MM.1S (cell line): ENCODE measurements at places on chromosomes 5 and 9.

GRCh38 chr5:90873033-90873517, 314.5 kb downstream of the ADGRV1 start:
- no peak overlapping the region for H3K27ac ChIP-seq
- DNase-seq, result no peak
- no peaks in the 10 kb centered on the region for H3K36me3 ChIP-seq
- H3K27me3 ChIP-seq, result no peaks in the 10 kb centered on the region
- no peak overlapping the region for H3K4me3 ChIP-seq
- no peaks in the 10 kb centered on the region for H3K4me1 ChIP-seq

- H3K27ac ChIP-seq, result no peak overlapping the region
- H3K4me1 ChIP-seq, result no peaks in the 10 kb centered on the region
- no peak for DNase-seq
- no peak overlapping the region for H3K4me3 ChIP-seq
Measured at GRCh38 chr5:81161012-81161601, 72.0 kb upstream of the CKMT2 start.

- H3K27ac ChIP-seq, result no peak overlapping the region
- no peaks in the 10 kb centered on the region for H3K27me3 ChIP-seq
- H3K4me1 ChIP-seq, result peaks cover 14% of the 10 kb centered on the region
- no peak overlapping the region for H3K4me3 ChIP-seq
- no peaks in the 10 kb centered on the region for H3K36me3 ChIP-seq
Measured at GRCh38 chr9:126991183-126991582, 76.6 kb downstream of the RALGPS1 start.

GRCh38 chr5:21792748-21793147, 1060.4 kb downstream of the CDH12 start:
- no peak overlapping the region for H3K4me3 ChIP-seq
- H3K27ac ChIP-seq, result no peak overlapping the region
- H3K36me3 ChIP-seq, result no peaks in the 10 kb centered on the region
- no peaks in the 10 kb centered on the region for H3K27me3 ChIP-seq
- no peaks in the 10 kb centered on the region for H3K4me1 ChIP-seq

GRCh38 chr5:14760548-14761002, 96.1 kb downstream of the OTULIN start:
- no peak overlapping the region for H3K27ac ChIP-seq
- H3K4me1 ChIP-seq, result no peaks in the 10 kb centered on the region
- no peaks in the 10 kb centered on the region for H3K36me3 ChIP-seq
- no peak for DNase-seq

- no peak for DNase-seq
- peaks cover 42% of the 10 kb centered on the region for H3K4me1 ChIP-seq
- peak overlapping the region; percentile 71 for H3K4me3 ChIP-seq
- no peaks in the 10 kb centered on the region for H3K27me3 ChIP-seq
Measured at GRCh38 chr5:180810959-180811622, 8.5 kb upstream of the MGAT1 start.

GRCh38 chr5:111829701-111830100, 72.7 kb upstream of the NREP start:
- H3K36me3 ChIP-seq, result no peaks in the 10 kb centered on the region
- DNase-seq, result no peak
- no peak overlapping the region for H3K27ac ChIP-seq
- no peaks in the 10 kb centered on the region for H3K27me3 ChIP-seq
- no peak overlapping the region for H3K4me3 ChIP-seq
- H3K4me1 ChIP-seq, result no peaks in the 10 kb centered on the region

GRCh38 chr9:101443364-101443771, 7.8 kb upstream of the ALDOB start:
- H3K4me1 ChIP-seq, result peaks cover 4% of the 10 kb centered on the region
- no peaks in the 10 kb centered on the region for H3K27me3 ChIP-seq
- no peak overlapping the region for H3K4me3 ChIP-seq
- H3K27ac ChIP-seq, result no peak overlapping the region
- H3K36me3 ChIP-seq, result no peaks in the 10 kb centered on the region

GRCh38 chr5:53080271-53080670, 29.3 kb downstream of the MOCS2 start:
- H3K4me3 ChIP-seq, result no peak overlapping the region
- H3K36me3 ChIP-seq, result no peaks in the 10 kb centered on the region
- H3K4me1 ChIP-seq, result no peaks in the 10 kb centered on the region
- H3K27ac ChIP-seq, result no peak overlapping the region
- no peaks in the 10 kb centered on the region for H3K27me3 ChIP-seq

GRCh38 chr5:169914766-169915165, 65.5 kb downstream of the INSYN2B start:
- H3K27me3 ChIP-seq, result no peaks in the 10 kb centered on the region
- no peak overlapping the region for H3K27ac ChIP-seq
- no peak overlapping the region for H3K4me3 ChIP-seq
- H3K36me3 ChIP-seq, result no peaks in the 10 kb centered on the region
- no peaks in the 10 kb centered on the region for H3K4me1 ChIP-seq

DNA sequence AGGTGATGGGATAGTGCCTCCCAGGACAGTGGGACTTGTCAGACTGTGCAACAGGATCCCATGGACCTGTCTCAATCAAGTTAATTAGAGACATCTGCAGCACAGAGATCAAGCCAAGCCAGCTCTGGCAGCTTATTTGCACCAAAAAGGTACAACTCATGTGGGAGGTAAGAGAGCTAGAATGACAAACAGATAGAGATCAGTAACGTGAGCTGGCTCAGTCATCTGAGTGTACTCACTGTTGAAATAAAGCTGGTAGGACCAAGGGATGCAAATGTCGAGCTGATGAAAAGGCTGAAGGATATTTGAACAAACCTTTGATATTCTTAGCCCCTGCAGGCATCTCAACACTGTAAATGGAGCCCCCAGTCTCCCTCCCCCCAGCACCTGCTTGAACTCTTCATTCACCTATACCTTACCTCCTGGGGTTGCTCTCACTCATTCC, 198.1 kb downstream of the EFNA5 start:
- no peak overlapping the region for H3K27ac ChIP-seq
- no peaks in the 10 kb centered on the region for H3K36me3 ChIP-seq
- no peaks in the 10 kb centered on the region for H3K27me3 ChIP-seq
- H3K4me1 ChIP-seq, result peaks cover 11% of the 10 kb centered on the region

DNA sequence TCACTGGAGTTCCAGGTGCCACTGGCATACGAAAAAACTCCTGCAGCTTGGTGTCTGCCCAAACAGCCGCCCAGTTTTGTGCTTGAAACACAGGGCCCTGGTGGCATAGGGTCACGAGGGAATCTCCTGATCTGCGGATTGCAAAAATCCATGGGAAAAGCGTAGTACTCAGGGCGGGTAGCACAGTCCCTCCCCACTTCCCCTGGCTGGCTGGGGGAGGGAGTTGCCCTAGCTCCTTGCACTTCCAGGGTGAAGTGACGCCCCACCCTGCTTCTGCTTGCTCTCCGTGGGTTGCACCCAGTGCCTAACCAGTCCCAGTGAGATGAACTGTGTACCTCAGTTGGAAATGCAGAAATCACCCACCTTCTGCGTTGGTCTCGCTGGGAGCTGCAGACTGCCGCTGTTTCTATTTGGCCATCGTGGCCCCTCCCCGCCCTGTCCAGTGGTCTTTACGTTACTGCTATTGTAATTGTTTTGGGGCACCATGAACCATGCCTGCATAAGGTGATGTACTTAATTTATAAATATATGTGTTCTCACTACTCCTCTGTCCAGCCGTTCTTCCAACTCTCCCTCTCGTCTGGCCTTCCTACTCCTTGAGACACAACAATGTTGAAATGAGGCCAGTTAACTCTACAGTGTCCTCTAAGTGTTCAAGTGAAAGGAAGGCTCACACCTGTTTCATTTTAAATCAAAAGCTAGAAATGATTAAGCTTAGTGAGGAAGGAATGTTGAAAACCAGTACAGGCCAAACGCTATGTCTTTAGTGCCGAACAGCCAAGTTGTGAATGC, 65.9 kb downstream of the CCDC171 start:
- no peaks in the 10 kb centered on the region for H3K27me3 ChIP-seq
- no peak overlapping the region for H3K27ac ChIP-seq
- H3K36me3 ChIP-seq, result no peaks in the 10 kb centered on the region
- no peak for DNase-seq
- H3K4me3 ChIP-seq, result no peak overlapping the region
- H3K4me1 ChIP-seq, result no peaks in the 10 kb centered on the region

DNA sequence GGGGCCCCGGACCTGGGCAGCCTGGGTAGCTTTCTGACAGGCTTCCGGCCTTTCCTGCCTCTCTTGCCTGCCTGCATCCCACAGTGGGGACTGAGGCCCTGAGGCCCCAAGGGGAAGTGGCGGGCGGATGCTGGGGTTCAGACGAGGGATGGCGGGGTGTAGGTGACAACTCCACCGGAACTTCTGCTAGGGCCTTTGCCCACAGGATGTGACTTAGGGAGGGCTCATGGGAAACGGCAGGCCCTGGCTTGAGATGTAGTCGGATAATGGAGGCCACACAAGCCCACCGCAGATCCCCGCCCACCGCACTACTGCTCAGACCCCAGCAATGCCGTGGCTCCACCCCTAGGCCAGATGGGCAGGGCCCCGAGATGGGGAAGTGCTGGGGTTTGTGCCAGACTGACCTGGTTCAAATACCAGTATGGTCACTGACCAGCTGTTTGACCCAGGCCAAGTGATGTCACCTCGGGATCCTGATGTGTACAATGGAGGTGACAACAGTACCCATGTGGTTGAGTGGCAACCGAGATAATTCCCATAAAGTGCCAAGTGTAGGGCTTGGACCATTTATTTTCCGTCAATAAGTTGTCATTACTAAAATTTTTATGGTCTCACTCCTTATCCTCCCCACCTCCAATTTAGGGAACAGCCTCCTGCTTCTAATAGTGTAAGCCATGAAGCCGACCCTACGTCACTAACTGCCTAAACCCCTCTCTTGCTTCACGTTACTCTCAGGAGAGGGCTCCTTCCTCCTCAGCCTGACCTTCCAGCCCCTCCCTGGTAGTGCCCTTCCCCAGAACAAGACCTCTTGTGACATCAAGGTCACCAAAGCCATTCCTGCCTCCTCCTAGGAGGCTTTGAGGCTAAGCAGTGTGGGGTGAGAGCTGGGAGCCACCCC, 2.5 kb upstream of the CDK9 start:
- H3K27ac ChIP-seq, result no peak overlapping the region
- no peaks in the 10 kb centered on the region for H3K27me3 ChIP-seq
- peaks cover 15% of the 10 kb centered on the region for H3K36me3 ChIP-seq
- H3K4me1 ChIP-seq, result peaks cover 38% of the 10 kb centered on the region
- H3K4me3 ChIP-seq, result no peak overlapping the region

DNA sequence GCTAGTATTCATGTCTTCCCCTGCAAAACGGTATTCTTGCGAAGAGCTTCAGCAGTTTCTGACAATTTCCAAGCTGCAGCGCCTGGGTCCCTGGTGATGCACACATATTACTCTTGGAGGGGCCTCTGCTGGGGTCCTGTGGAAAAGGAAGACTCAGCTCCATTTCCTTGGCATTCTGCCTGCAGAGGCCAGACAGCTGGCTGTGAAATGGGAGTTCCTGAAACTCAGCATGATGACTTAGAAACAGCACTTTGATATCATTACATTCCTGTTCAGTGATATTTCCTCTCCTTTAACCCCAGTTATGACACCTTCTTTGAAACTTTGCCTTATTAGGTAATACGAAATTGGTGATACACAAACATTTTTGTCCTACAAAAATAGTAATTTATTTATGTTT, 98.5 kb downstream of the APBA1 start:
- no peaks in the 10 kb centered on the region for H3K27me3 ChIP-seq
- H3K27ac ChIP-seq, result no peak overlapping the region
- no peak overlapping the region for H3K4me3 ChIP-seq
- H3K36me3 ChIP-seq, result no peaks in the 10 kb centered on the region

DNA sequence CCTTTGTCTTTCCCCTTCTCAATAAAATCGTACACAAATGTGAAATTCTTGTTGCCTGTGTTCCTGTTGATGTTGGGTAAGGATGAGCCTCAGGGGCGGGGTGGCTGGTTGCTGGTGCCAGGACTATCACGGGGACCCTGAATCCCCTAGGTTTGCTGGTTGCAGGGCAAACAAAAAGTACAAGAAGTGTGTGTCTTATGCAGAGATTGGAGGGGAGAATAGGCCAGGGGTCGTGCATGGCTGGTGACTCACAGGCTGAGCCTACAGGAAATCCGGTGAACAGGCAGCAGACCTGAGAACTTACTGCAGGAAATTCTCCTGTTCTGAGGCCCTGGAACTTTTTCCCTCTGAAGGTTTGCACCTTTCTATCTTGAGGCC, 5.5 kb downstream of the ANXA2R start:
- H3K4me3 ChIP-seq, result no peak overlapping the region
- peaks cover 9% of the 10 kb centered on the region for H3K4me1 ChIP-seq
- no peak for DNase-seq
- H3K36me3 ChIP-seq, result no peaks in the 10 kb centered on the region
- no peak overlapping the region for H3K27ac ChIP-seq

- no peak for DNase-seq
- H3K27ac ChIP-seq, result no peak overlapping the region
- peaks cover 4% of the 10 kb centered on the region; the same call in 1 of the 2 replicates for H3K36me3 ChIP-seq
- H3K4me1 ChIP-seq, result no peaks in the 10 kb centered on the region
Measured at GRCh38 chr5:96780626-96781025, 27.1 kb downstream of the ERAP1 start.

- no peak for DNase-seq
- H3K4me3 ChIP-seq, result no peak overlapping the region
- H3K27me3 ChIP-seq, result no peaks in the 10 kb centered on the region
- no peak overlapping the region for H3K27ac ChIP-seq
- peaks cover 33% of the 10 kb centered on the region for H3K4me1 ChIP-seq
- H3K36me3 ChIP-seq, result no peaks in the 10 kb centered on the region
Measured at GRCh38 chr5:148843510-148844318, 17.3 kb downstream of the ADRB2 start.

DNA sequence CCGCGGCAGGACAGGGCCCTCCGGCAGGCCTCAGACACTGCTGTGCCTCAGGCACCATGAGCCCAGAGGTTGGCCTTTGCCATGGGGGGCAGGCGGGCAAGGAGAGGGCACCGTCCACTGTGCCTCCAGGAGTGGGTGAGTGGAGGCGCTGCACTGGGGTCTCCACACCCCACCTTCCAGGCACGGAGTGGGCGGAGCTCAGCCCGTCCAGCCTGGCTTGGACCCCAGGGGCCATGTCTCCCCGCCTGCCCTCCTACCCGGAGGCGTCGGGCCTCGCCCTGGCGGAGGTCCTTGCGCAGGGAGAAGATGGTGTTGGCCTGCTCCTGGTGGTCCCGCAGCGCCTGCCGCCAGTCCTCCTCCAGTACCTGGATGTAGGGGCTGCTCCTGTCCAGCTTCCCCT, 3.4 kb downstream of the CARD9 start:
- no peak overlapping the region for H3K4me3 ChIP-seq
- no peaks in the 10 kb centered on the region for H3K4me1 ChIP-seq
- no peak for DNase-seq

DNA sequence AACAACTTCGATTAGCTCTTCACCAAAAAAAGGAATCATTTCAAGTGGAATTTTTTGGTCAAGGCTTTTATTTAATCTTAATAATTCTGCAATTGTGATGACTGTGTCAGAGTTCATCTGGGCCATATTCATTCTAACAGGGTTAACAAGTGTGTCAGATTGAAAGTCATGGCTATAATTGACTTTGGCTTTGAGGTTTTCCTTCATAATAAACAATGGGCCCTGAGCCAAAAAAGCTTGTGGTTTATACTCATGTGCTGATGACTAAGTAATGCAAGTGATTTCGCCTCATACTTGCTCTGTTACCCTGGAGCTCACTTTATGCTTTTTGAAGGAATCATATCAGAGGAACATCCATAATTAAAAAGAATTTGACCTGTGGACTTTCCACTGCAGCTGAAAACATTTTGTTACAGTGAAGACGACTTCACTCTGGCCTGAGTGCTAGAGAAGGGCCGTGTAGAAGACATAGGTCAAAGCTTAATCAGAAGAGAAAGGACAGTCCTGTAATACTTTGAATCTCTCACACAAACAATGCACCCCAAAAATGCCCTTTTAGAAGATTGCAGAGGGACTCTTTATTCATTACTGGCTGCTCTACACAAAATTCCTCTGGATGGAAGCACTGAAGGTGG, 101.7 kb downstream of the GDNF start:
- peaks cover 56% of the 10 kb centered on the region for H3K4me1 ChIP-seq
- peak overlapping the region; percentile 22 for H3K4me3 ChIP-seq
- peak overlapping the region; percentile 69; the same call in 1 of the 2 replicates for H3K27ac ChIP-seq
- peak; percentile 93 for DNase-seq
